Right kidney (tissue), 9 donors: ENCODE measurements at places on chromosomes 2 and 18.

- no peak for DNase-seq
These were observed 322.1 kb upstream of the THUMPD2 start for GRCh38 chr2:40101131-40101575.

DNA sequence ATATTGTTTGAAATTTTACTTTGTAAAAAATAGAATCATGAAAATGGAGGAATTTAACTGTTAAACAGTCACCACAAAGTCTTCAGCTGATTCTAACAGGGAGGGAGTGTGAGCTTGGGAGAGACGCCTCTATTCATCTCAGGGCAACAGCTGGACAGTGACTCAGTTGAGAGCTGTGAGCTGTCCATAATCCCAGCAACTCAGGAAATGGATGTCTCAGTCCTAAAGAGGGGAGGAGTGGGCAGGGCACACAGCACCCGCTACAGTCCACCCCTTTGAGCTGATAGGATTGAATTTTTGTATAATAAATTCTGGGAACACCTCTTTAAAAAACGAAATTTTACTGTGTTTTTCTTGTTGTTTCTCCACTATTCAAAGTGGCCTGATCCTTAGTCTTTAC, 255.1 kb upstream of the THUMPD2 start:
- DNase-seq: no peak

- DNase-seq: no peak
These were observed 491.8 kb downstream of the KCNJ3 start for GRCh38 chr2:155190342-155190741.

DNA sequence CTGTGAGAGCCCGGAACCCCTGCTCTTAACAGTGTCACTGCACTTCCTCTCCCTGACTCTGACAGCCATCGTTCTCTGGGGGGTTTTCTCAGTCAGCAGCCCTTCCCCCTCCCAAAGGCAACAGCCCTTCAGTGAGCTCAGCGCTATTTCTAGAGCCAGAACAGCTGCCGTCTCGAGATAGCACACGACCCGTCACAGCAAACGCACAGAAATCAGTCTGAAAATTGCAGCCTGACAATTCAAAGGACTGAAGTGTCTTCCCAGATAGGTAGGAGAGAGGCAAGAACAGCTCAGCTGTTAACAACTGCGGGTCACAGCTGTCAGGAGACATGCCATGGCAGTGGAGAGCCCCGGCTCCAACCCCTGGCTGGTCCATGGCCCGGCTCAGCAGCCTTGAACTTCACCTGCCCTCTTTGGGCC, 45.4 kb downstream of the ST8SIA5 start:
- peak; percentile 15 for DNase-seq

GRCh38 chr2:152464851-152465470, 130.0 kb downstream of the FMNL2 start:
- DNase-seq: no peak

DNA sequence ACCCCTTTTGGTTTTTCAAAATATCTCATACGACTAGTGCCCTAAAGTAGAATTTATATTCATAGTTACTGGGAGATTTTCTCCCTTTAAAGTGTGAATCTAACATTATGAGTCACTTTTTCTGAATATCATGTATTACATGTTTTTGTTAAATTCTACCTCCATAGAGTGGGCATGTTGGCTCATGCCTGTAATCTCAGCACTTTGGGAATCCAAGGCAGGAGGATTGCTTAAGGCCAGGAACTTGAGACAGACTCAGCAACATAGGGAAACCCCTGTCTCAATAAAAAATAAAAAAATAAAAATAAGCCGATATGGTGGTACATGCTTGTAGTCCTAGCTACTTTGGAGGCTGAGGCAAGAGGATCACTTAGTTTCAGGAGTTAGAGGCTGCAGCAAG, 45.3 kb upstream of the UNC80 start:
- no peak for DNase-seq

GRCh38 chr2:128595763-128596395, 277.2 kb upstream of the HS6ST1 start:
- DNase-seq: no peak

GRCh38 chr2:111954602-111955332, 56.4 kb downstream of the MERTK start:
- DNase-seq: no peak

GRCh38 chr2:19752500-19752899, 149.3 kb downstream of the TTC32 start:
- no peak for DNase-seq

- no peak for DNase-seq
These were observed 43.0 kb upstream of the SLC1A4 start for GRCh38 chr2:64945973-64946768.

DNA sequence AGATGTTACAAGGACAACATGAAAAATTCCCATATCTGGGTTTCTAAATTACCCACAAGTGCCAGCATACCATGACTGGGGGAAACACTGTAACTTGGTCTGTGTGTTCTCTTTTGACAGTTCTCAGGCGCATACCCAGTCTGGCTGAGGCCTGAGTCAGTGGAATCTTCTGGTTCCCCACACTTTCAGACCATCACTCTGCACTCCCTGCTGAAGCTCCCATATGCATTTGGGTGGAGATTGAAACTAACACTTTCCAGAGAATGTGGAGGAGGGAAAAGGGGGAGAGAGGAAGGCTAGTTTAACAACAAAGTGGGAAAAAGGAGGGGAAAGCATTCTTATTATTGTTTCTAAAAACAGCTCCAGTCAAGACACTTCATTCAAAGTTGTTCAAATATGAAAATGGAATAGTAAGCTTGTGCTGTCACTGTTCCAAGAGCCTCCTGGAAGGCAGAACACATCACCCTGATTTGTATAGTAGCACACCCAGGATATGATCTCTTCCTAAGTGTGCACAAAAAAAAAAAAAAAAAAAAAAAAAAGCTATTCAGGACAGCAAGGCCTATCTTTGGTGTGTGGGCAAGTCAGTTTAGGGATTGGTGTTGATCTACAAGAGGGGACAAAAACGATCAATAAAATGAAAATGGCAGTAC, 48.1 kb upstream of the CTIF start:
- DNase-seq: no peak

- DNase-seq: no peak
These were observed 662.2 kb downstream of the XIRP2 start for GRCh38 chr2:167550448-167550847.

GRCh38 chr2:59909147-59909546, 644.3 kb downstream of the BCL11A start:
- no peak for DNase-seq

DNA sequence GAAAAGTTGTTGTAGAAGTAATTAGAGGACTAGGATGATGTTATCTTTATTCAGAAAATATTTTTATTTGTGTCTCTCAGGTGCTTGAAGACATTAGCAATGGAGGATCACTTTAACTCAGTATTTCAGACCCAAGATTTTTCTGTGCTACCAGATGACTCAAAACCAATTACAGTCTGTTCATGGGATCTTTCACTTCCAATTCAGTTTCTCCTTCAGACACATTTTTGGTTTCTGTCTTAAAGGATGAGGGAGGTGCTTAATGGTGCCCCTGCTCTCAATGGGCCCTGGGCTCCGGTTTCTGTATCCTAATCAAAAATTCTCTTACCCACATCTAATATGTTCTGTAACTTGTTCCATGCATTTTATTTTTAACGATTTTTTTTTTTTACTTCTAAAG, 53.7 kb upstream of the HDAC4 start:
- no peak for DNase-seq

- DNase-seq: no peak
These were observed 10.6 kb downstream of the DAW1 start for GRCh38 chr2:227881866-227882517.

- DNase-seq: no peak
These were observed 393.6 kb upstream of the ID2 start for GRCh38 chr2:8288206-8288605.

DNA sequence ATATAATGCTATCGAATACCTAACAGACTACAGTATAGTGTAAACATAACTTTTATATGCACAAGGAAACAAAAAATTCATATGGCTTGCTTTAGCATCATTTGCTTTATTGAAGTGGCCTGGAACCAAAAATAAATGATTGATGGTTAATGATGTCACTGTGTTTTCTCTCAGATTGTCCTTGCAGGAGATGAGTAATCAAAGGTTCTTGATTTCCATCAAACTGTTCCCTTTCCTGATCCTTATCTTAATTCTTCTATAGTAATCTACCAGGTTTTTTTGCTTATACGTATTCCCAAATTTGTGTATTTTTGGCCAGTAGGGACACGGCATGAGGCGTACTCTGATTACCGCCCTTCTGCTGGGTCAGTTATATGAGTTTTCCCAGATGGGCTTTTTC, 104.9 kb upstream of the CXCR4 start:
- DNase-seq: no peak

DNA sequence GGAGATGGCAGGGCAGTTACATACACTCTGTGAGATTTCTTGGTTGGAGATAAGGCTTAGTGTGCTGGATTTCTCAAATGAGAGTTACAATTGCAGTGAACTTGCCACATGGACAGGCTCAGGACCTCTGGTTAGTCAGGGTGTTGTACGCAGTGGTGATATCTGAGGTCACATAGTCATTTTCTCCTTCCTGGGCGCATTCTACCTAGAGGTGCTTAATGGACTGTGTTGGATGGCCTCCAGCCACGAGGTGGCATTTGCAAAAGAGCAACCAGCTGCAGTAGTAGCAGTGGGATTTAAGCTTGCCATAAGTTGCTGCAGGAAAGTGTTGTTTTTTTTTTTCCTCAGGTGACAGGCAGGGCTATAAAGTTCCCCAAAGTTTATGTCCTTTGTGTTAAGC, 173.8 kb upstream of the TMEM200C start:
- DNase-seq: no peak

DNA sequence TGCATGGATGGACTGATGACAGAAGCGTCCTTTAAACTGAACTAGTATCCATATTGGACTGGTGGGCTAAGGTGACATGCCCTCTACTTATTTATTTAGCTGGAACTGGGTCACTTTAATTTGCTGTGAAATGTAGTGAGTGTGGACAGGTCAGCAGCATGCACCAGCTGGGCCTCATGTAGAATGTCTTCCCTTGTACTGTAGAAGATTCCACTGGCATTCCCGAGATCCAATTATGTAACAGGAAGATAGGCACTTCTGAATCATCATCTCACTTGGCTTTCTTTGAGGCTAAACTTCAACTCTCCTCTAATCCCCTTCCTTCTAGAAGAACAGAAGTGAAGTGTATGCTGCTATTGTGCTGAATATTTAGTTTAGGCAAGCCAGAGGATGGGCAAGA, 296.2 kb downstream of the SLC8A1 start:
- DNase-seq: no peak

DNA sequence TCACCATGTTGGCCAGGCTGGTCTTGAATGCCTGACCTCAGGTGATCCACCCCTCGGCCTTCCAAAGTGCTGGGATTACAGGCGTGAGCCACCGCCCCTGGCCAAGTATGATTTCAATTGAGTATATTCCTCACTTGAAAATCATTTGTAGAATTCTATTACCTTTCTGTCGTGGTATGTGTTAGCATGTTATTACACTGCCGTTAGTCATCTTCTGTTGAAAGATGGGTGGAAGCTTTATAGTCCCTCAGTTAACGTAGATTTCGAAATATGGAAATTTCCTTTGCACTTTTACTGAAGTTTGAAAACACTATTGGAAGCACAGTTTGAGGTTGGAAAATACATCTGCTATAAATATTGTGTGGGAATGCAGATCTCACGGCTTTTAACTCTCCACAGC, 14.7 kb downstream of the NIFK start:
- no peak for DNase-seq

- no peak for DNase-seq
These were observed 2.2 kb downstream of the ABCG8 start for GRCh38 chr2:43840965-43841364.

- peak; percentile 39 for DNase-seq
These were observed 11.2 kb upstream of the CXXC1 start for GRCh38 chr18:50298443-50299284.

- no peak for DNase-seq
These were observed 83.5 kb upstream of the SKOR2 start for GRCh38 chr18:47334966-47335365.

DNA sequence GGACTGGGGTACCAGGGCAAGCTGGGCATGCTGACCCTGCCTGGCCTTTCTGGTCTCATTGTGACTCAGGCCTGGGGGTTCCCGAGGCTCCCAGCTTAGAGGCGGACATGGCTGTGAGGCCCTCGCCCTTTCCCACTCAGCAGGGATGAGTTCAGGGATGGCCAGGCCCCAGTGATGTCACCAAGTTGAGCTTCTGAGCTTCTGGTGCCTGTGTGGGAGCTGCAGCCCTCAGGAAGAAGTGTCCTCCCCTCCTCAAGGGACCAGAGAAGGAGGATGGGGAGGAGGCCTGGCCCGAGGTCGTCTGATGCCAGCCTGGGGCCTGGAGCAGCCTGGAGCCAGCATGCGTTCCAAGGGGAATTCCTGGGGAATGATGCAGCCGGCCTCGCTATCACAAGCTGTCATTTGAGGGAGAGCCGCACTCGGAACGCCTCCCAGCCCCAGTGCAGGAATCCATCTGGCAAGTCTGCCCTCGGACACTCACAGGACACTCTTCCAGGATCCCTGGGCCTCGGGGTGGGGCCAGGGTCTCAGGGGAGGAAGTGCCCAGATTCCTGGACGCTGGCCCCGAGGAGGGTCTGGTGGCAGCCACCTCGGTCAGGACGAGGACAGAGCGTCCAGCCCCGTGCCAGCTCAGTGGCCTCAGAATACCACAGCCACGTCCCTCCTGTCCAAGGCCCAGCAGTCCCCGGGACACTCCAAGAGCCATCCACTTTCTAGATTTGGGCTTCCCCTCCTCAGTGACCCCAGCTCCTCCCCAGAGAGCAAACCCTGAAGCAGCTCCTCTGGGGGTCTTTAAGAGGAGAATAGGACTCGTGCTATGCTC, 61.2 kb upstream of the GPC1 start:
- no peak for DNase-seq

GRCh38 chr2:455913-456312, 168.0 kb upstream of the ALKAL2 start:
- no peak for DNase-seq

GRCh38 chr2:68861330-68861729, 9.9 kb downstream of the BMP10 start:
- DNase-seq: no peak

- DNase-seq: no peak
These were observed 382.1 kb downstream of the NRXN1 start for GRCh38 chr2:50649626-50650402.

GRCh38 chr2:3223080-3223923, 154.3 kb downstream of the EIPR1 start:
- no peak for DNase-seq

GRCh38 chr2:59308108-59308507, 1067.0 kb upstream of the FANCL start:
- no peak for DNase-seq
